ENCODE measurements at places on chromosomes 2 and 18. TPM values are rescaled to one million over a fixed set of nuclear protein-coding genes. Genes with fewer than 3 reads are reported as not detected.

- no peak overlapping the region for H3K27ac ChIP-seq
- H3K4me1 ChIP-seq: no peaks in the 10 kb centered on the region
- no peak overlapping the region for H3K4me3 ChIP-seq
- no peaks in the 10 kb centered on the region for H3K36me3 ChIP-seq
- H3K27me3 ChIP-seq: no peaks in the 10 kb centered on the region
Observed at GRCh38 chr2:121925466-121925865, 170.0 kb downstream of the TSN start.

The RAX gene
- total RNA-seq: 0.37 TPM

- H3K36me3 ChIP-seq: no peaks in the 10 kb centered on the region
- H3K4me3 ChIP-seq: no peak overlapping the region
- H3K4me1 ChIP-seq: peaks cover 3% of the 10 kb centered on the region
- no peak for DNase-seq
- no peaks in the 10 kb centered on the region for H3K27me3 ChIP-seq
- no peak overlapping the region for H3K27ac ChIP-seq
Observed at GRCh38 chr2:219042157-219042556, 841 bp upstream of the CFAP65 start.

- H3K4me1 ChIP-seq: no peaks in the 10 kb centered on the region
- H3K4me3 ChIP-seq: no peak overlapping the region
- H3K36me3 ChIP-seq: no peaks in the 10 kb centered on the region
- H3K27me3 ChIP-seq: no peaks in the 10 kb centered on the region
Observed at GRCh38 chr2:105231232-105231619, 10.3 kb upstream of the GPR45 start.

- H3K36me3 ChIP-seq: peaks cover 27% of the 10 kb centered on the region
- no peak overlapping the region for H3K4me3 ChIP-seq
- no peaks in the 10 kb centered on the region for H3K27me3 ChIP-seq
- no peak for DNase-seq
- H3K4me1 ChIP-seq: no peaks in the 10 kb centered on the region
Observed at GRCh38 chr18:80088823-80089222, 20.2 kb upstream of the ADNP2 start.

- no peaks in the 10 kb centered on the region for H3K4me1 ChIP-seq
- no peak overlapping the region for H3K27ac ChIP-seq
- no peak for DNase-seq
- no peak overlapping the region for H3K4me3 ChIP-seq
- H3K27me3 ChIP-seq: no peaks in the 10 kb centered on the region
- H3K36me3 ChIP-seq: no peaks in the 10 kb centered on the region
Observed at GRCh38 chr18:71583252-71583651, 960.9 kb downstream of the CBLN2 start.

The TDRD15 gene
- not detected for total RNA-seq

DNA sequence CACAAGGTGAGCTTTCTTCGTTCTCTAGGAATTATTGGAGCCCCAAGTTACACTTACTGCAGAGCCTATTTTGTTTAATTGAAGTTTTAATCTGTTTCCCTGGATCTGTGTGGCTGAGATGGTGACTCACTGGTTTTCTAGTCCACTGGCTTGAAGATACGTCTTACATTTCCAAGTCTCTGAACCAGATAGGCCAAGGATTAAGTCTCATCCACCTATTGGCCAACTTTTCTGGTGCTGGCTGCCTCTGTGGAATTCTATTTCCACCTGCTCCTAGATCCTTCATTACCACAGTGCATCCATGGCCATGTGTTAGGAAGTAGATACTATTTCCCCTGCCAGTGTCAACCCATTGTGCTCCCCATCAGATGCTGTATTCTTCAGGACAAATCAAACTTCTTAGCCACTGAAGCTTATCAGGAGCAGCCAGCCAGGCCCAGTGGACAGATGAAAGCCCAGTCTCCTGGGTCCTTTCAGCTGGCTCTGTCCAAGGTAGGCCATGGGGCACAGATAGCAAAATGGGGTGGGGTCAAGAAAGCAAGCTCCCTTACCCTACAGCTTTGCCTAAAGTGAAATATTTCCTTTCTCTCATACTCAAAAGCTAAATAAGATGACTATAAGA is 198.8 kb upstream of the TCF4 start:
- H3K27me3 ChIP-seq: no peaks in the 10 kb centered on the region
- no peak overlapping the region for H3K4me3 ChIP-seq
- no peaks in the 10 kb centered on the region for H3K4me1 ChIP-seq
- H3K36me3 ChIP-seq: peaks cover 17% of the 10 kb centered on the region
- H3K27ac ChIP-seq: no peak overlapping the region

DNA sequence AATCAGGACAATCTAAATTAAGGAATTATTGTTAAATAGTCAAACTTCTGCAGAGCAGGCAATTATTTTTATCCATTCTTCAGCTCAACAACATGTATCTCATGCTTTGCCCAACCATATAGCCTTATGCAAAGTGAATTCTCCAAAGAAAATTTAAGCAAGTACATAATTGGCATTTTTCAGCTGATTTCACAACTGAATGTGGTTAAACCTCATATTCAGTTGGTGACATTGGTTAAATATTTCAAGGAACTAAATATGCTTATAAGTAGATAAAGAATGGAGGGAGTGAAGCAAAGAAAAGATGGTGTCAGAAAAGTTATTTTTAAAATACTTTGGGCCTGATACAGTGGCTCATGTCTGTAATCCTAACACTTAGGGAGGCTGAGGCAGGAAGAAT is 816.2 kb downstream of the NRXN1 start:
- no peaks in the 10 kb centered on the region for H3K27me3 ChIP-seq
- no peaks in the 10 kb centered on the region for H3K4me1 ChIP-seq
- H3K27ac ChIP-seq: no peak overlapping the region
